ENCODE measurements at places on chromosomes 2 and 18.
A peak's percentile ranks its signal among the peaks of the same experiment; 100 is the strongest.

- DNase-seq = no peak
These were observed 17.0 kb upstream of the RBMS1 start for GRCh38 chr2:160510617-160511016.

- no peak for DNase-seq
These were observed 13.2 kb upstream of the RAPGEF4 start for GRCh38 chr2:172722481-172722880.

- DNase-seq = no peak
These were observed 122.1 kb downstream of the ACOXL start for GRCh38 chr2:110854355-110855081.

DNA sequence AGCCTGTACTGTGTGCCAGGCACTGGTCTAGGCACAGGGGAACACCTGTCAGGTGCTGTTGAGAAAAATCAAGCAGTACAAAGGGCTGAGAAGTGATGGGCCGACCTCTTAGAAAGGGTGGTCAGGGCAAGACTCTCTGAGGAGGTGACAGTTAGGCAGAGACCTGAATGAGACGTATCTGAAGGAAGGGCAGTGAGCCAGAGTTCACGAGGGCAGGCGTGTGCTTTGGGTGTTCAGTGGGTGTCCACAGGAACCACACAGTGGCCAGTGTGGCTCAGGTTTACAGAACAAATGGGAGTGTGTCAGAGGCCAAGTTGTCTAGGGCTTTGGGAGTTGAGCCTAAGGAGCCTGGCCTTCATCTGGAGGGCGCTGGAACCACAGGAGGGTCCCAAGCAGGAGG is 6.2 kb downstream of the ARMC9 start:
- DNase-seq = no peak

DNA sequence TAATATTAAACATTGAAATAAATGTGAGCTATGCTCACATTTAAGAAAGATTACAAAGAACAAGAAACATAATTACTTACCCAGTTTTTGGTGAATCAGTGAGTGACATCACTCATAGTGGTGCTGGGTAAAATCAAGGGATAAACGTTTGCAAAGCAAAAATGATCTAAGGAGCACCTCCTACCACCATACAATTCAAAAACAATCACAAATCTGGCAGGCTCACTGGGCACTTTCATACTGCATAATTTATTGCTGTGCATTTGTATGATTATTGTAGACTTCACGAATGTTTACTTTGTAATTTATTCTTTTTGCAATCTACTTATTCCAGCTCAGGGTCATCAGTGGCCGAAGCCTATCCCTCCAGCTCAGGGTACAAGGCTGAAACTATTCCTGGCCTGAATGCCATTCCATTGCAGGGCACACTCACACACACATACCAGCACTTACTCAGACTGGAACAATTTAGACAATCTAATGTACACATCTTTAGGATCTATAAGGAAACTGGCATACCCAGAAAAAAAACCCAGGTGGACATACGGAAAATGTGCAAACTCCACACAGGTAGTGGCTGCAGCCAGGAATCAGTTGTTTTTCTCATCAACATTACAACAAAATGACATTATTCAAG is 34.4 kb downstream of the AFTPH start:
- no peak for DNase-seq

GRCh38 chr18:5431836-5432575 is 111.8 kb downstream of the EPB41L3 start:
- no peak for DNase-seq

GRCh38 chr2:102418421-102418961 is 4.5 kb upstream of the IL18RAP start:
- DNase-seq = no peak

DNA sequence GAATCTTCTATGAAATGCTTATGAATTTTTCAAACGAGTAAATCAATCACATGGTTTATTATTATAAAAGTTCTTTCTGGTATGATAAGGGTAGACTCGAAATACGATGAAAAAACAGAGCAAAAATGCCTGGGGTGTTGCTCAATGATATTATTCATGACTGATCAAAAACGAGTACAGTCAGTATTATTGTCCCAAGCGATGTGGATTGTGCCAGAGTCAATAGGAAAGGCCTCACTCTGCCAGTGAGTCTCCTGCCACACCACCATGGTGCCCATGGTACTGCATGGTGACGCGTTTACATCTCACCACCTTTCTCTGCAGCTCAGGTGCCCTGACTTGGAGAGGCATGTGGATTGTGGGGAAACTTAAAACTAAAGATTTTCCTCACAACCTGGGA is 58.5 kb downstream of the KCTD1 start:
- DNase-seq = no peak

- DNase-seq = no peak
These were observed 46.4 kb downstream of the PCBP1 start for GRCh38 chr2:70133491-70134322.

DNA sequence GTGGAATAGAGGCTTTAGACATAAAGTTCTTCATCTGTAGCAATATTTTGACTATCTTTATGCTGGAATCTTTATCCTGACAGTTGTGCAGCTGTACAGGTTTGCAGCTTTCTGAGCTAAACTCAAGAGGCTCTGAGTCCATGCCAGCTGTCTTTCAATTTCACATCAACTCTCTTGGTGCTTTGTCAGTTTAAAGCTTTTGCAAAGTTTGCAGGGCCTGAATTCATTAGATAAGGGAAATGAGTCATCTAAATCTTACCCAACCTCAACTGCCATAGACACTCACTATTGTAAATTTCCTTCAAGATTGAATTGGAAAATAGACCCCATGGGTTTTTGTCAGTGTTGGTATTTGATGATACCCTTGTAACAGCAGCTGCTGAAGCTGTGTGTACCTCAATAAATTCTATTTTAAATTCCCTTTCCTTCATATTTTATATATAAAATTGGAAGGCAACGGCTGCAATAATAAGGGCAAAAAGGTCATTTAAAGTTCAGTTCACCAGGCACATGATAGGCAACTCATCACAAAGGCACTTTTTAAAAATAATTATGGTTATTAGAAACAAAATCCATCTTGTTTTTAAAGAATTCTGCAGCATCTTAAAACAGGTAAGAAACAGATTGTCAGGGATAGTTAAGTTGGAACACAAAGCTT is 169.9 kb upstream of the SLC39A10 start:
- DNase-seq = no peak

DNA sequence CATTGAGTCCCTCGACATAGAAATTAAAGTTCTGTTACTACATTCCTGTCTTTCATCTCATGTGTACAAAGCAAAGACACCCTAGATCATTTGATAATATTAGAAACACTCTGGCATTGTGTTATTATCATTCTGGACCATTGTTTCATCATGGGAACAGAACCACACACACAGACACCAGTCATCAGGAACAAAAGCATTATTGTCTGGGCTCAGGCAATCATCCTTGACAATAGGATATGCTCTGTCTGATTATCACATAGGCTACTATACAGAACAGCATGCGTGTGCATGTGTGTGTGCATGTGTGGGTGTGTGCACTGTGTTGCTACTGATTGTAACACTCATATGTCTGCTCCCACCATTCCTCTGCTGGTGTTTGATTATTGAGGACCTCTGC is 242.5 kb downstream of the SH3BP4 start:
- no peak for DNase-seq

DNA sequence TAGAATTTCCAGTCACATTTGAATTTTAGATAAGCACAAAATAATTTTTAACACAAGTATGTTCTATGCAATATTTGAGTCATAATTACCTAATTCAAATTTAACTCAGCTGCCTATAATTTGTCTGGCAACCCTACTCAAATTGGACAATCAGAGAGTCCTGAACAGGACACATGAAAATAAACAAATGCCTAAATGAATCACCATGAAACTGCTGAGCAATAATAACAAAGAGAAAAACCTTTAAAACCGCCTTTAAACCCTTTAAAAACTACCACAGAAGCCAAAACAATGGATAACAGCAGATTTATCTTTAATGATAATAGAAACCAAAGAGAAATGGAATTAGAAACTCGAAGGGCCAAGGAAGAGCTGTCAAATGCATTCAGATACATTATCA is 39.5 kb downstream of the ARL4C start:
- DNase-seq = no peak

DNA sequence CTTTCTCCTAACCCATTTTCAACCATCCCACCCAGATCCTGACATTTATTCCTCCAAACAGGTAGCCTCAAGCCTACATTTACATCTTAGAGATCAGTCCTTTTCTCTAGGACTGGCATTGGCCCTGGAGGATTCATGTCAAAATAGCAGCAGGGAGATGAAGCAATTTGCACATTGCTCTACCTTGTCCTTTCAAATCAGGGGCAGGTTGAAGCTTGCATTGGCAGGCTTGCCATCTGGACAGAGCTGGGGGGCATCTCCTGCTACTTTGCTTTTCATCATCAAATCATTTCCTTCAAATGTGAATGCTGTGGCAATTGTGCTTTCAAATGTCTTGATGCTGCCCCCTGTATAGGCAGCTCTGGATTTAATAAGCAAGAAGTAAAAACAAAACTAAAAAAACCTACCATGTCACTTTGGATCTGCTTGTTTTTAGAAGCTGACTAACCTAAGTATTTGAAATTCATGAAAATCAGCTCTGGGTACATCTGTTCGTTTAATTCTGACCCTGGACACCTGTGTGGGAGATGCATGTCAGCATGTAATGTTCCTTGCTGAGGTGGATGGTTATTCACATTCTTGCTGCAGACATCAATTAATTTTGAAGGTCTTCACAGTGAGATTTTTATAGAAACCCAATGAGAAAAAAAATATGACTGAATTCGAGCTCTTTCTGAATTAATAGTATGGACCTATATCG is 47.9 kb downstream of the KIF5C start:
- no peak for DNase-seq

DNA sequence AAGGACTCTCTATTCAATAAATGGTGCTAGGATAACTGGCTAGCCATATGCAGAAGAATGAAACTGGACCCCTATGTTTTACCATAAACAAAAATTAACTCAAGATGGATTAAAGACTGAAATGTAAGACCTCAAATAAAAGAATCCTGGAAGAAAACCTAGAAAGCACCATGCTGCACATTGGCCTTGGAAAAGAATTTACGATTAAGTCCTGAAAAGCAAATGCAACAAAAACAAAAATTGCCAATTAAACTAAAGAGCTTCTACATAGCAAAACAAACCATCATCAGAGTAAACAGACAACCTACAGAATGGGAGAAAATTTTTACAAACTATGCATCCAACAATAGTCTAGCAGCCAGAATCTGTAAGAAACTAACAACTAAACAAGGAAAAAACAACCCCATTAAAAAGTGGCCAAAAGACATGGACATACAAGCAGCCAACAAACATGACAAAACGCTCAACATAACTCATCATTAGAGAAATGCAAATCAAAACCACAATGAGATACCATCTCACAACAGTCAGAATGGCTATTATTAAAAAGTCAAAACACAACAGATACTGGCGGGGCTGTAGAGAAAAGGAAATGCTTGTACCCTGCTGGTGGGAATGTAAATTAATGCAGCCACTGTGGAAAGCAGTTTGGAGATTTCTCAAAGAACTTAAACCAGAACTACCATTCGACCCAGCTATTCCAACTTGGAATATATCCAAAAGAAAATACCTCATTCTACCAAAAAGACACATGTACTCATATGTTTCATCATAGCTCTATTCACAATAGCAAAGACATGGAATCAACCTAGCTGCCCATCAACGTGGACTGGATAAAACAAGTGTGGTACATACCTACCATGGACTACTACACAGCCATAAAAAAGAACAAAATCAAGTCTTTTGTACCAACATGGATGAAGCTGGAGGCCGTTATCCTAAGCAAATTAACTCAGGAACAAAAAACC is 30.6 kb downstream of the SEPTIN10 start:
- no peak for DNase-seq

DNA sequence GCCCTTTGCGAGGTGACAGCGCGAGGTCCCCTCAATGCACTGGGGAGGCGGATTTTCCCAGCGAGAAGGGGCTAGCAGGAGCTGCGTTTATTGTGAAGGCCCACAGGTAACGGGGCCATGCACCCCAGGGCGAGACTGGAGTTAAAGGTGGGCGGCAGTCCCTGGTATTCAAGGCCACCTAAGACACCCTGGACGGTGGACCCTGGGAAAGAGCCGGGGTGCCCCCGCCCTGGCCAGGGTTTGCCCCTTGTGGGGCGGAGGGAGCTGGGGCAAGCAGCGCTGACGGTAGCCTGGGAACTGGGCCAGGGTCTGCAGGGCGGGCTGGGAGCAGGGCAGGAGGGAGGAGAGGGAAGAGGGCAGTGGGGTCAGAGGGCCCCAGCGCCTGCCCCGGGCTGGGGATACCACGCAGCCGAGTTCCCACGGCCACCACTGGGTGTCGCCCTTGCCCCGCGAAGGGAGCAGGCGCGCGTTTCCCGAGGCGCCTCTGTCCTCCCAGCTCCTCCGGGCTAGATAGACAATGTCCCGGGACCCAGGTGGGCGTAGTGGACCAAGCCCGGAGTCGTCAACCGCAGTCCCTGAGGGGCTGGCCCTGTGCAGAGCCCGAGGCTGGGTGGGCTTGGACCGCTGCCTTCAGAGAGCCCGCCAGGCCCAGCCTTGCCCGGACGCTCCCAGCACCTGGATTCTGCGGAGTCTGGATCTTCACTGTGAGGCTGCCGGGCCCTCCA is 80.2 kb downstream of the SMAD4 start:
- peak; percentile 24 for DNase-seq

GRCh38 chr2:37573451-37574388 is 97.7 kb downstream of the CDC42EP3 start:
- no peak for DNase-seq

- no peak for DNase-seq
These were observed 244.5 kb downstream of the TCF4 start for GRCh38 chr18:55343396-55344073.

DNA sequence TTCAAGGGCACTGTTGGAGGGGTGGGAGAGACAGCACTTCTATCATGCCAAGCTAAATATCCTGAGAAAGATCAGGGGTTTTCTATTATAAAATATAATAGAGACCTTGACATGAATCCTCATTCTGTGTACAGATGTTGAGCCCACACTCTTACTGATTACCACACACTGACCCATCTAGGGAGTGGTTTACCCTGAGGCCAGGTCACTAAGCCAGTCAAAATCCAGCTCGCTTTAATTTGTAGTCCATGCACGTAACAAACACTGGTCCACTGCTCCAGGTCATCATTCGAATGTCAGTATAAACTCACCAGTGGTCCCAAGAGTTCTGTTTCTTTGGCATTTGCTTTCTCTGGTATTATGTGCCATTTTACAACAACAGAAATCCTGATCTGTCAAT is 96.4 kb downstream of the SLC8A1 start:
- DNase-seq = no peak

GRCh38 chr2:25491966-25492532 is 150.3 kb upstream of the DNMT3A start:
- no peak for DNase-seq

GRCh38 chr2:240191001-240191400 is 50.5 kb upstream of the OTOS start:
- no peak for DNase-seq

- DNase-seq = no peak
These were observed 1.5 kb downstream of the ESCO1 start for GRCh38 chr18:21598726-21599584.

- DNase-seq = no peak
These were observed 1848.6 kb upstream of the CELF4 start for GRCh38 chr18:39414009-39414700.

- DNase-seq = no peak
These were observed 62.9 kb downstream of the MEMO1 start for GRCh38 chr2:31947871-31948270.

- no peak for DNase-seq
These were observed 282.5 kb downstream of the SLC8A1 start for GRCh38 chr2:40169430-40169829.

All from NCI-H1048 (cell line).